Neuronal stem cell (in vitro differentiated cells): ENCODE measurements at places on chromosomes 4 and X.
A peak's percentile ranks its signal among the peaks of the same experiment; 100 is the strongest.

GRCh38 chr4:178462710-178463109 lies 1020.5 kb upstream of the AGA start:
- no peak for DNase-seq

DNA sequence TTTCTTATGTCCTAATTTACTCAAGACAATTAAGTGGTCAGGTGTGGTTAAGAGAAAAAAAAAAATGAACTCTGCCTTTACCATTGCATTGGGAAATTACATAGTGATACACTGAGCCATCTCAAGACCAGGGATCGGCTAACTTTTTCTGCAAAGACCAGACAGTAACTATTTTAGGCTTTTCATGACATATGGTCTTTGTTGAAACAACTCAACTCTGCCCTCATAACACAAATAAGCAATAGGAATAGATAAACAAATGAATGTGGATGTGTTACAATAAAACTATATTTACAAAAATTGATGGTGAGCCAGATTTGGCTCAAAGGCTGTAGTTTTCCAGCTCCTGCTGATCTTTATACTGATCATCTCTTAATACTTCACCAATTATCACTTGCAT lies 632.6 kb upstream of the INTU start:
- DNase-seq: no peak

- DNase-seq: peak; percentile 31
Observed at GRCh38 chr4:183797445-183798300, 107.4 kb upstream of the STOX2 start.

GRCh38 chrX:4238916-4239315 lies 525.5 kb upstream of the PRKX start:
- no peak for DNase-seq

GRCh38 chrX:103376979-103377324 lies 614 bp downstream of the BEX3 start:
- no peak for DNase-seq

DNA sequence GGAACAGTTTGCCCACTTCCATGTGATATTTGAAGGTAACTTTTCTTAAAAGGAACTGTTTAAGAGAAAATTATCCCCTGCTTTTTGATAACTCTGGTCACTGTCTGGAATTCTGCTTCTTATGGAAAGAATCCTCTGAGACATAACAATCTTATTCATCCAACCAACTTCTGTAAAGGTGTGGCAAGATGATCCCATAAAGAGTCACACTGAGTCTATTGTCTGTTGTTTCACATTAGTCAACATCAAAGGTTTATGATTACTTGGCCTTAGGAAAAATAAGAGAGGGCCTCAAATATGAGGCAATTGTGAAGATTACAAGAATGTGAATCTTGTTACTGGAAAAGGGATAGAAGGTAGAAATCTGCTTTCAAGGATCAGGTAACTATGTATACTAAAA lies 88.0 kb upstream of the MAGEB18 start:
- DNase-seq: no peak

- DNase-seq: no peak
Observed at GRCh38 chr4:153222707-153223426, 18.6 kb downstream of the TRIM2 start.

DNA sequence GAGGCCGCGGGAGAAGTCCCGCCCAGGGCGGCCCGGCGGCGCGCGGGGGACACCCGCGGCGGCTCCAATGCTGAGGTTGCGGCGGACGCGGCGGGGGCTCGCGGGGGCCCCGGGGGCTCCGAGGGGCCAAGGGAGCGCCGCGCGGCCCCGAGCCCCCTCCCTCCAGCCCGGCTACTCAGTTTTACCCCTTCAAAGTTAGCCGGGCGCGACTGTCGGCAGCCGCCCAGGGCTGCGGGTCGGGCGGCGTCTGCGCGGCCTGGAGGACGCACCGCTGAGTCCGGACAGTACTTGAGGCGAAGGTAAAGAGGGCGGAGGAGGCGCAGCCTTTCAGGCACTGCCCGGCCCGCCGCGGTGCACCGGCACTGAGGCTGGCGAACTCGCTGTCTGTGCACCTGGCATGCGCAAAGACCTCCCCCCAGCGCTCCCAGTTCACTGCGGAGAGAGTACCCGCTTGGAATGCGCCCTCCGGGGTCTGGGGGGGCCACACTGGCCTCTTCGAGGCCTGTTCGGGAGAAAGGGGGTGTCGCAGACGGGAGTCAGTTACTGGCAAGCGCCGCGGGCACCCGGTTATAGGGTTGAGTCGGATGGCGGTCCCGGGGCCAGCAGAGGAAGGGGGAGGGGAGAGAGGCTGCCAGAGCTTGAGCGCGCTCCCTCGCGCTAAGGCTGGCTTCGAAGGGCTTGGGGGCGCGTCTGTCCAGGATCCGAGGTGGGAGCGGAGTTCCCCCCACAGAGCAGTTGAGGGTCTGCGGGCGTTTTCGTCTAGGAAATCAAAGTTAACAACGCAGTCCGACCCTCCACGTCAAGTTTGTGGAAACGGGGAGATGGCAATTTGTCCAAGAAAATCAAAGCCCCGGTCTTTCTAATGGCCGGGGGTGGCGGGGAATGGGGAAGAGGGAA lies 1.1 kb downstream of the PCDH19 start:
- DNase-seq: no peak

- no peak for DNase-seq
Observed at GRCh38 chrX:119948381-119948780, 4.8 kb upstream of the NKAP start.

DNA sequence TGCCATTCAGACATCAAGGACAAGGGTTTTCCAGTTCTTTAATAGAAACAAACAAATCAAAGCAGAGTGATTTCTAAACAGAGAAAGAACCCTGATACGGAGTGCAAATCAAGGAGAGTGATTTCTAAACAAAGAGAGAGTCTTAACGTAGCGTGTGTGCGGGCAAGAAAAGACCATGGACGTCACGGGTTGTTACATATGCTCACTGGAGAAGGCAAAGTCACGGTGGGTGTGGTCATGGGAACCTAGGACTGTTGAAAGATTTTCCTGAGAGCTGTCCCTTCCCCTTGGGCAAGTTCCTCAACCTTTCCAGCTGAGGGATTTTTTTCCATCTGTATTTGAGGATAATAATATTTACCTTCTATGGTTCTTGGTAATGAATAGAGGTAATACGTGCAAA lies 95.0 kb upstream of the SLC34A2 start:
- DNase-seq: no peak

DNA sequence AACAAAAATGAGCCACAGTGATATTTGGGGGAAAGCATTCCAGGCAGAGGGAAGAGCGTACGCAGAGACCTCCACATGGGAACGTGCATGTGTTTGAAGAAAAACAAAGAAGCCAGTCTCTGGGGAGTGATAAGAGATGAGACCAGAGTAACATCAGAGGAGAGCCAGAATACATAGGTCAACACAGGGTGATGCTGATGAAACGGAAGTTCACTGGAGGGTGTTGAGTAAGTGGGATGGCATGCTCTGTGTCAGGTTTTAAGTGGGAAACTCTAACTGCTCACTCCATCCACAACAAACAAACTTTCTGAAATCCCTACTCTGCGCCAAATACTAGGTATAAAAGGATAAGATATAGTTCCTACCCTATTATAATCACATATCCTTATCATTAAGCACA lies 110.0 kb downstream of the ARHGAP6 start:
- no peak for DNase-seq

- DNase-seq: no peak
Observed at GRCh38 chr4:70754470-70754869, 32.7 kb downstream of the RUFY3 start.

DNA sequence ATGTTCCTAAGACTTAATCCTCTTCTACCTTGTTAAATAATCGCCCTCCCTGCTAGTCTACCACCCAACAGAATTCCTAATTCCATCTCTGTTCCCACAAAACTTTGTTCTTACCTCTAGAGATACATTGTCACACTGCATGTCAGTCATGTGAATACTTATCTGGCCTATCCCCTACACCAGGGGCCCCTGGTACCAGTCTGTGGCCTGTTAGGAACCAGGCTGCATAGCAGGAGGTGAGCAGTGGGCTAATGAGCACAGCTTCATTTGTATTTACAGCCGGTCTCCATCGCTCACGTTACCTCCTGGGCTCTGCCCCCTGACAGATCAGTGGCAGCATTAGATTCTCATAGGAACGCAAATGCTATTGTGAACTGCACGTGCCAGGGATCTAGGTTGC lies 73.9 kb downstream of the APBB2 start:
- DNase-seq: no peak

GRCh38 chr4:138669479-138670315 lies 345.9 kb upstream of the NOCT start:
- DNase-seq: no peak

DNA sequence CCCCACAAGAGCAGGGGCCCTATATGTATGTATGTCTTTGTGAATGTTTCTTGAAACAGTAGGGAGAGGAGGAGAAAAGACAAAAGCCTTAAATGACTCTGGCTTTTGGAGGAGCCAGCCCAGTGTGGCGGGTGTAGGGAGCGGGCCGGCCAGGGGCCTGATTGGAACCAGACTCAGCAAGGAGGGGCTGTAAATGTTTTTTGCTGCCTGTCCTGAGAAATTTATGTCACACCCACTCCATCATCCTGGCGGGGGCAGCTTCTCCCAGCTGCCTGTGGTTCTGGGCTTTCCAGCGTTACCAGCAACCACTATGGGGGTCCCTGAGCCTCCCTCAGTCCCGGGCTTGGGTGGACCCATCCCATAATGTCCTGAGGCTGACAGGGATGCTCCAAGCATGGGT lies 130.8 kb downstream of the PJA1 start:
- no peak for DNase-seq

GRCh38 chrX:154056770-154057241 lies 37.1 kb upstream of the IRAK1 start:
- DNase-seq: no peak

- no peak for DNase-seq
Observed at GRCh38 chrX:32562261-32562660, 649.1 kb downstream of the DMD start.

DNA sequence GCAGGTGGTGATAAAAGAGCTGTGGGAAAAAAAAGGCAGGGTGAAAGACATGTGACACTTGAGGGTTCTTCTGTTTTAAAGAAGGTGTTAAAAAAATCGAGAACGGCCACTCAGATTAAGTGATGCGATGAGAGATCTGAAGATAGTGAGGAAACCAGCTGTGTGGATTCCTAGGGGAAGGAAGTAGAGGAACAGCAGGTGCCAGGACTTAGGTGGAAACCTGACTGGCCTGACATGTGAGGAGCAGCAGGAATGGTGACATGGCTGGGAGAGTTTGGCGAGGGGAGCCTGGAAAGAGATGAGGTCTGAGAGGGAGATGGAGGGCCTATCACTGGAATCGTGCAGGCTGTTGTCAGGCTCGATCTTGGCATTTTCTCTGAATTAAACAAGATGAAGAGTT lies 55.5 kb downstream of the BMPR1B start:
- no peak for DNase-seq

DNA sequence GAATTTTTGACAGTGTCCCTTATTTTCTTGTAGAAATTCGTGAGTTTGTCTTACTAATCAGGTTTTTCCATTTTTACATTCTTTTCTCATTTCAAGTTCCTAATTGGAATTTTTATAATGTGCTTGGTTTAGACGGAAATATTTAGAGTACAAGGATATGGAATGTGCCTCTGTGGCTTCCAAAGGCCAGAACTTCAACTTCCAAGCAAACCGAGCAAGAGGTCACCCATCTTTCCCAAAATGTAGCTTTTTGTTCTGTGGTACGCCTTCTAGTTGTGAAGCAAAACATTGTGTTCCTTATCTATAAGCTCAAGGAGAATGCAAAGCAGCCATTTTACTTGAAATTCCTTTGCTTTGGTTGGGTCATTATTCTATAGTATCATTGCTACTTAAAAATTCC lies 212.8 kb upstream of the PACRGL start:
- no peak for DNase-seq

GRCh38 chr4:82885410-82885809 lies 5.5 kb downstream of the SEC31A start:
- DNase-seq: no peak

- DNase-seq: no peak
Observed at GRCh38 chr4:78308517-78308916, 243.1 kb upstream of the ANXA3 start.

DNA sequence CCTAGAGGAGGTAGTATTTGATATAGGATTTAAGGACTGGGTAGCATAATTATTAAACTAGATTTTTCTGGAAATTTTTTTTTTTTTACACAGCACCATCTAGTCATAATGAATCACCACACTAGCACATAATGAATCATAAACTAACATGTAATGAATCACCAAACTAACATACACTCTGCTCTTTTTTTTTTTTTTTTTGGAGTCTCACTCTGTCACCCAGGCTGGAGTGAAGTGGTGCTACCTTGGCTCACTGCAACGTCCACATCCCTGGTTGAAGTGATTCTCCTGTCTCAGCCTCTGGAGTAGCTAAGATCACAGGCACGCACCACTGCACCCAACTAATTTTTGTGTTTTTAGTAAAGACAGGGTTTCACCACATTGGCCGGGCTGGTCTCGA lies 92.5 kb downstream of the FAM13A start:
- no peak for DNase-seq

GRCh38 chr4:30912098-30912714 lies 192.0 kb downstream of the PCDH7 start:
- DNase-seq: no peak

GRCh38 chr4:119589165-119589564 lies 39.4 kb downstream of the PDE5A start:
- no peak for DNase-seq

DNA sequence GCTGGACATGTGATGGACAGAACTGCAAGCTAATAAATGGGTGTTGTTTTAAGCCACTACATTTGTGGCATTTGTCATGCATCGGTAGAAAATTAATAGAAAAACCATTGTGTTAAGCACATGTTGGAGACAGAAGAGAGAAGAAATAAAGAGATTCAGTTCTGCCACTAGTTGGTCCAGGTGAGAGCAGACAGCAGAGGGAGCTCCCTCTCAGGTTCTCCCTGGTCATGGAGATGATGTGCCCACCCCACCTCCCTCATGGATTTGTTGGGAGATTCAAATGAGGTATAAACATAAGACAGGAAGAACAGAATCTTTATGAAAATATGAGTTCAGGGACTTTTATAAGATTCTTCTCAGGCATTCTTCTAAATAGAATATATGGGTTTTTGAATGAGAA lies 36.8 kb upstream of the OCIAD2 start:
- DNase-seq: no peak

GRCh38 chrX:26922278-26922677 lies 540.9 kb downstream of the PPP4R3C start:
- DNase-seq: no peak

DNA sequence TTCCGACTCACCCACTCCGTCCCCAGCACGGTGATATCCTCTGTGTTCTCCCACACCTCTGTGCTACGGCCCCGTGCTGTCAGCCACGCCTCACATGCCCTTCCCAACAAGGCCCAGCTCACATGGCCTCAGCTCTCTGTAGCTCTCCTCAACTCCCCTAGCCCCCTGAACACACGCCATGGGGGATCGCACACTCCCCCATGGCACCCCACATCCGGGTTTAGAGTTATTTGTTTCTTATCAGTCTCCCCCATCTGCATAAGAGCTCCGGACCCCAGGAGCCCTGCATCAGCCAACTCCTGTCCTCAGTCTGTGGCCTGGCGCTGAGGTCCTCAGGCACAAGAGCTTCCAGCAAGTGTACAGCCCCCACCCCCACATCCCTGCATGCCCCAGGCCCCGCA lies 7.0 kb downstream of the C4orf50 start:
- DNase-seq: no peak
